ENCODE measurements at places on chromosomes 6 and 20.
A peak's percentile ranks its signal among the peaks of the same experiment; 100 is the strongest.

- no peak for DNase-seq
Measured at GRCh38 chr6:109760208-109760607, 69.1 kb downstream of the FIG4 start.

GRCh38 chr20:33061658-33062028, 7.9 kb downstream of the BPIFB3 start:
- DNase-seq = no peak

DNA sequence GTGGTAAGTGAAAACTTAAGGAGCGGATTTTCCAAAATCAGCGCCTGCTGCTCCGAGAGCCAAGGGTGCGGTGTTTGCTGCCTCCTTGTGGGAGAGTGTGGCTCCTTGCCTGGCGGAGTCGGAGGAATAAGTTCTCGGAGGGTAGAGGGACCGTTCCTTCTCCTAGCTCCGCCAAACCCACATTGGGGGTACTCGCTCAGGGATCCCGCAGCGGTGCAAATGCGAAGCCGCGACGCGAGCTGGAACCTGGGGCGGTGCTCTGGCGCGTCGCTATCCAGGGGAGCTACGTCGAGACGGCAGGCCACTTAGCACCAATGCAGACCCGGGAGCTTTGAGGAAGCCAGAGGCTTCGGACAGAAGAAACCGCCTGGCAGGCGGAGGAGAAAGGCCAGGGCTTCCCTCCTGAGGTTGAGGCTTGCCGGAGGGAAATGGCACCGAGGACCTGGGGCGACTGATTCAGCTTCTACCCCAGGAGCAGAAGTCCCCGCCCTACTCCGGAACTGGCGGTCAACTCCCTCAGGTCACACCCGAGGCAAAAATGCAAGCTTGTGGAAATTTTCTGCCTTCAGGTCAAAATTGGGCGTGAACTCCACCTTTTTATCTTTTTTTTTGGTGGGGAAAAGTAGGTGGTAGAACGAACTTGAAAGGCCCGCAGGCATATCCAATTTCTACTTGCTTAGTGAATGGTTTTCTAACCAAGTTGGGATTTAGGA, 5.7 kb upstream of the DDX43 start:
- peak; percentile 50 for DNase-seq

GRCh38 chr20:45575931-45576330, 3.2 kb downstream of the WFDC8 start:
- no peak for DNase-seq

DNA sequence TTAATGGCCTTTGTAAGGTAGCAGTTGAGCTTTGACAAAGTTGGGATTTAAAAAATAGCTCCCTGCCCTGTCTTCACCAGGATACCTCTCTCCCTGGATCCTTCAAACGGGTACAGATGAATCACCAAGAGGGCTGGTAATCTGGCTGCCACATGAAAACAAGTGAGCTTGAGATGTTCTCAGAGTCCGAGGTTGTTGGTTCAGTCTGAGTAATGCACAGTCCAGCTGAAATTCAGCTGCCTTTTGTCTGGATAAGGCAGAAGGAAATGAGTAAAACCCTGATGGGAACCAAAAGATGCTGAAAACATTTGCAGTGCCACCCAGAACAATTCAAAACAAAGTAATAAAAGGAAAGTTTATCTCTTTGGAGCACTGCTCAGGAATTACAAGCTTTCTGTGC, 86.8 kb downstream of the GJA1 start:
- DNase-seq = no peak

DNA sequence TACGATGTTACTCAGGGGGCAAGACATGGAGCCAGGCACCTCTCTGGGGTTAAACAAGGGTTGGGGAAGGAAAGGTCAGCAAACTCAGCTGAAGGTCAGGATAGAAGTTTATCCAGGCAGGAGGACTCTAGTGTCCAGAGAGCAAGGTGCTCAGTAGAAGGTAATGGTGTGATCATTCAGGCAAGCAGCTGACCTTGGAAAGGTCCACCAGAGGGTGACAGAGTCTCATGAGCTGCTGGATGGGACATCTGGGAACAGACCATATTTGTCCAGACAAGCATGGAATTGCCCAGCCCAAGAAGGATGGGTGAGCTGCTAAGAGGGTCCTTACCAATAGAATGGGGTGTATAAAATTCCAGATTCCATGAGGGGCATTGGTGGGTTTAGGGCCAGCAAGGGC, 89.5 kb downstream of the MAP3K7 start:
- no peak for DNase-seq

- DNase-seq = no peak
Measured at GRCh38 chr6:14459315-14459714, 341.7 kb downstream of the CD83 start.

GRCh38 chr20:9344083-9344920, 170.1 kb upstream of the LAMP5 start:
- no peak for DNase-seq

- peak; percentile 73 for DNase-seq
Measured at GRCh38 chr20:675453-676314, at the start of gene SCRT2. Gene SCRT2, minus strand, starts transcription at chr20:675802. Its CDS starts 201 bp downstream, at chr20:675601.

GRCh38 chr6:31005249-31006020, 4.8 kb upstream of the MUC22 start:
- DNase-seq = no peak
